ENCODE measurements at places on chromosomes 3 and 15.

- peak; percentile 40 for DNase-seq
Observed at GRCh38 chr15:66004618-66005262, 135.4 kb downstream of the RAB11A start.

DNA sequence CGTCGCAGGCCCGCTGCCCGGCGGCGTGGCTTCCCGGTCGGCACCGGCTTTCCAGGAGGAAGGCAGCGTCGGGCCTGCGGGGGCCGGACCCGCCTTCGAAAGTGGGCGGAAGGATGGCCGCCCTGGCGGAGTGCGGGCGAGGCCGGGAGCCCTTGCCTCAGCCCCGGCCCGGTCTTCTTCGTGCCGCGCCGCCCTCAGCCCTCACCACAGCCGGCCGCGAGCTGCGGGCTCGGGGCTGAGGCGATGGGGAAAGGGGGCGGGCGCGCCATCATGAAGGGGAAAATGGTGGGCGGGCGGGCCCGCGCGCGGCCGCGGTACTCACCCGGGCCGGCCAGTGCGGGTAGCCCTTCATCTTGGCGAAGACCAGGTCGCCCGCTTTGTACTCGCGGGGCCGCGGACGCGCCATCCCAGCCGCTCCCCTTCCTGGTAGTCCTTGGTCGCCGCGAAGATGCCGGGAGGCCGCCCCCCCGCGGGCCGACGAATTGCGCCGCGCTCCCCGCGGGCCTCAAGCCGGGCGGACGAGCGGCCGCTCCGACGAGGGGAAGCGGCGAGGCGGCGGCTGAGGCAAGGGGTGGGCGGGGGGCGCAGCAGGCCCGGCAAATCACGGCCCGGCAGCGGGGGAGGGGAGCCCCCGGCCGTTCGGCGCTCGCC, 489 bp downstream of the HDGFL3 start:
- DNase-seq = peak; percentile 40

DNA sequence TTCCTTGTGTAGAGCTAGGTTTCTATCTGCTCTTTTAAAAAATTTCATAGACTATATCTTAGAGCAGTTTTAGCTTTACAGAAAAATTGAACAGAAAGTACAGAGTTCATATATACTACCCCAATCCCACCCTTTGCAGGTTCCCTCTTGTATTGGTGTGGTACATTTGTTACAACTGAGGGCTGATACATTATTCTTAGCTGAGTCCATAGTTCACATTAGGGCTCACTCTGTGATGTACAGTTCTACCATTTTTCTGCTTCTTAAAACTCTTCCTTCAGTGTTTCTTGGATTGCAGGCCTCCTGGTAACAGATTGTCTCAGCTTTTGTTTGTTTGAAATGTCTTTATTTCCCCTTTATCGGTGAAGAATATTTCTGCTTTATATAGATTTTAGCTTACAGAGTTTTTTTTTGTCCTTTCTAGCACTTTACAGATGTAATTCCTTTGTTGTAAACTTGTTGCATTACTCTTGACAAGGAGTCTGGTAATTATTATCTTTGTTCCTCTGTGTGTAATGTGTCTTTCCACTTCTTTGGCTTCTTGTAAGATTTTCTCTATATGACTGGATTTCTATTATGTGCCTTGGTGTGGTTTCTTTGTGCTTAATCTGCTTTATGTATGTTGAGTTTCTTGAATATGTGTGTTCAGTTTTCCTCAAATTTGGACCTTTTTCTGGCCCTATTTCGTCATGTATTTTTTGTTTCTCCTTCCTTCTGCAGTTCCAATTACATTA, 25.3 kb downstream of the MEF2A start:
- no peak for DNase-seq

DNA sequence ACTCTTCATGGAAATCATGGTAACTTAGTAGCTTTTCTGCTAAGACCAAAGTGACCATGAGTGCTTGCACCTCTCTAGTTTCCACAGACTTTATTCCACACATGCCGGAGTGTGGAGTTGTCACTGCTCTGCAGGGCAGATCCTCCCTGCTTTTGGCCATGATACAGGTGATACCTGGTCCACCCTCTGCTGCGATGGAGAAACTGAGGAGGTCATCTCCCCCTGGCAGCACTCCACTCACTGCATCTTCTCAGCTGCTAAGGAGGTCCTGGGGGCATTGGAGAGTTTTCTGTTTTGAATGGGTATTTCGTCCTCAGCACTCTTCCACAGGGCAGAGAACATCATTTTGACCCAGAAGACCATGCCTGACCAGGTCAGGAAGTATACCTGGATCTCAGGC, 31.1 kb downstream of the RBM5 start:
- no peak for DNase-seq

GRCh38 chr15:96818861-96819260, 488.4 kb downstream of the NR2F2 start:
- no peak for DNase-seq

GRCh38 chr3:42608581-42608980, 8.1 kb downstream of the NKTR start:
- DNase-seq = no peak

DNA sequence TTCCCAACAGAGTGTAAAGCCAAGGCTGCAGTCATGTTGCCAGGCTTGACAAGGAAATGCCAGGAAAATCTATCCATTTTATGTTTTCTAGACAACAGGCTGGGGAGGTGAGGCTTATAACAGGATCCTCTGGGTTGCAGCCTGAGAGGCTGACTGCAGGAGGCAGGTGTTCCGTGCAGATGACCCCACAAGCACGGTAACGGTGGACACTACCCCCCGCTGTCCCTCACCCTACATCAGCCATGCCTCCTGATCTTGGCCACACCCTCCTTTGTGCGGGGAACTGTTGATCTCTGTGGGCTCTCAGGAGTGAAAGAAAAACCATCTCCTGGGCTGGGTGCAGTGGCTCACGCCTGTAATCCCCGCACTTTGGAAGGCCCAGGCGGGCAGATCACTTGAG, 68.0 kb upstream of the ADPGK start:
- DNase-seq = no peak

- DNase-seq = no peak
Observed at GRCh38 chr15:39244776-39245175, 336.1 kb upstream of the THBS1 start.

DNA sequence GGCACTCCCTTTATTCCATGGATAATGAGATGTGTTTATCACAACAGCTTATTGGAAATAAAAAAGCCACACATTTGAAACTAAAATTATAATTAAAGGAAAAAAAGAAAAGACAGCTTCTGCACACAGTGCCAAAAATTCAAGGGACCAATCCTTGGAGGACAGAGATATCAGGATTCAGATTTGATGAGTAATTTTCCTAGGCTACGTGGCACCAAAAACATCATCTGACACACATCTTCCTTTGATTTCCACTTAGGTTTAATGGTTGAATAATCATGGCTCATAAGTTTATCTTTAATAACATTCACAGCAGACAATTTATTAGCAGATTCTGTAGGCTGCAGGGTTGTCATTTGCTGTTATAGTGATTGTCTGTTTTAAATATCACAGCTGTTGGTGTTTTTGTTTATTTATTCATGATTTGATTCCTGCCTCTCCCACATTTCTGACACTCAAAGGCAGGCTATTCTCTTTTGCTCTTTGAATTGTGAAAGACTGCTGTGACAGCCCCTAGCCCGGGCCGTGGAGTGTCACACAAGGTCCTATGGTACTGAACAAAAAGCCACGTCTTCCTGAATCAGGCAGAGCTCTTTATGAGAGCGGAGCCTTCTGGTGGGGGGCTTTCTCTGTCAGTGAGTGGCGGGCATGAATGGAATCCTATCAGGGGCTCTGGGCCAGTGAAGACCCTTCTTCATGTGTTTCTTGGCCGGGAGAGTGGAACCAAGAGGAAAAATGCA, 708.5 kb downstream of the SQOR start:
- no peak for DNase-seq

DNA sequence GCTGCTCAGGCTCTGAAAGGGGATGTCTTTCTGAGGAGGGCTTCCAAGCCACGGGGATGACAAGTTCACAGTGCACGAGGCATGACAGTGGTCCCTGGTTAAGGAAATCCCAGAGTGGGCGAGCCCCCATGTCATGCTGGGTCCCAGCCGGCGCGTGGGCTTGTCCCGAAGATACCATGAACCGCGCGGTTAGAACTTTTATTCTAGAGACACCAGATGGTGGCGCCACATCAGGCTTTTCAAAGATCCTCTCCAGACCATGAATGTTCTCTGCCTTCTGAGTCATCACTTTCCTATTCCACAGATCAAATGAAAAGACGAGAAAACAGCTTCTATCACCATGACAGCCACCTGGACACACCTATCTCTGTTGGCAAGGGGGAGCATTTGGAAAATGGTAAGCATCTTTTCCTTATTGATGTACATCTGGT, 227.8 kb upstream of the LYSMD4 start:
- DNase-seq = no peak

- DNase-seq = no peak
Observed at GRCh38 chr3:29438580-29438979, 157.7 kb downstream of the RBMS3 start.

DNA sequence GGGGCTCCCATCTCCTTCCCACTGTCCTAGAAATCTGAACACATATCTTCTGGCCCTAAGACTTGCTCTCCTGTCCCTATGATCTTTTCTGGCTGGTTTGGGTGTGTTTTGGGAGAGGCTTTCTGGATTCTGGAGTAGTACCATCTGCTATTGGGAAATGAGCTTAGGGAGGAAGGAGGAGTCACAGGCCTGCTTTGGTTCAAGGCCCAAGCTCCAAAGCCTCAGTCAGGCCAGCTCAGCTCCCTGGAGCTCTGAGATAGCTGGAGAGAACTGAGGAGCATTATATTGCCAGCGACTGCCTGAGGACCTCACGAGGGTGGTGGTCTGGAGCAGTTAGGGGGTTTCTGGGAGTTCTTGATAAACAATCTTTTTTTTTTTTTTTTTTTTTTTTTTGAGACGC, 18.7 kb downstream of the RASGRF1 start:
- DNase-seq = no peak

- DNase-seq = no peak
Observed at GRCh38 chr3:108403198-108403597, 106.8 kb downstream of the HHLA2 start.

GRCh38 chr15:33101036-33101435, 93.5 kb downstream of the FMN1 start:
- no peak for DNase-seq

GRCh38 chr15:65580287-65580686, 30.6 kb downstream of the INTS14 start:
- no peak for DNase-seq

- DNase-seq = no peak
Observed at GRCh38 chr3:106261396-106261795, 392.6 kb upstream of the CBLB start.

- DNase-seq = no peak
Observed at GRCh38 chr3:143963946-143964345, 7.7 kb upstream of the DIPK2A start.

- DNase-seq = no peak
Observed at GRCh38 chr3:150933473-150933995, 28.3 kb upstream of the MINDY4B start.

- DNase-seq = no peak
Observed at GRCh38 chr15:25172691-25173090, 217.9 kb downstream of the SNRPN start.

DNA sequence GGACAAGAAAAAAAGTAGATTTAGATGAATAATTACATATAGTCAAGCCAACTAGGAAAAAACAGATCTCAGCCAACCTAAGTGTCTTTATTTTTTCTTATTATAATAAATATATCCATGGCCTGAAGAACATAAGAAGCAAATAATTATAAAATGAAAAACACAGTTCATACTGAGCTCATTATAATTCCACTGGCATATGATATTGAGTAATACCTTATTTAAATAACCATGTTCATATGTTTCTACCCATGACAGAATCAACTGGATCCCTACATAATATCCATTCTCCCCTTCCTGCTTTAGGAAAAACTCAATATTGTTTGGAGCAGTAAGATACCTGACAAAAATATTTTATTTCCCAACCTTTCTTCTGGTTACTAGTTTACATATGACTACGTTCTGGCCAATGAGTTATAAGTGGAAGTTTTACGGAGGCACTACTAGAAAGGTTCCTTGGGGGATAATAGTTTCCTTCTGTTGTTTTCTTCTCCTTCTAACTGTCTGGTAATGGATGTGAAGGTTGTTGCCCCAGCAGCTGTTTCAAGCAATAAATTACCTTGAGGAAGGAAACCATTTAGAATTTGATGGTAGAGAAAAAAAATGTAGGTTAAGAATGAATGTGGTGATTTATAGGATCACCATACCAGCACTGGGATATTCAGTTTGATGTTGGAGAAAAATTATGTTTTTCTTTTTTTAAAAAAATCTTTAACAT, 184.1 kb upstream of the MBNL1 start:
- DNase-seq = peak; percentile 51

GRCh38 chr3:43239755-43240154, 46.6 kb upstream of the SNRK start:
- DNase-seq = no peak

GRCh38 chr3:196927571-196928453, 14.5 kb downstream of the NCBP2 start:
- DNase-seq = no peak

DNA sequence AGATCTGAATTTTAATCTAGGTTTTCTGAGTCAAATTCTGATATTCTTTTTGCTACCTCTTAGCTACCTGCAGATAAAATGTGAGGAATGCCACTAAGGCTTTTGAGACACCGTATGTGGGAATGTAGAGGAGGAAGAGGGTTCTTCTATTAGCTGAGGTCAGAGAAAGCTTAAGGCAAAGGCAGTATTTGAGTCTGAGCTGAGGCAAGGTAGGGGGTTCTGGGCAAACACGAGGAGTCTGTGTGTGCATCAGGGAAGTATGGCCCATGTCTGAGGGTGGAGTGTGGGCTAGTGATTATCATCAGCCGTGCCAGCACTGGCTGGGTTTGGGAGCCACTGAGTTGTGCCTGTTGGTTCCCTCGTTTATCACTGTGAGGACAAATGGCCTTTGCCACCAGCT, 181.1 kb downstream of the SOX2 start:
- no peak for DNase-seq

GRCh38 chr15:63426552-63426951, 44.9 kb upstream of the CA12 start:
- no peak for DNase-seq

- DNase-seq = no peak
Observed at GRCh38 chr3:60839246-60839645, 412.0 kb downstream of the FHIT start.

GRCh38 chr15:55362641-55363040, 43.6 kb downstream of the PIGB start:
- DNase-seq = no peak

DNA sequence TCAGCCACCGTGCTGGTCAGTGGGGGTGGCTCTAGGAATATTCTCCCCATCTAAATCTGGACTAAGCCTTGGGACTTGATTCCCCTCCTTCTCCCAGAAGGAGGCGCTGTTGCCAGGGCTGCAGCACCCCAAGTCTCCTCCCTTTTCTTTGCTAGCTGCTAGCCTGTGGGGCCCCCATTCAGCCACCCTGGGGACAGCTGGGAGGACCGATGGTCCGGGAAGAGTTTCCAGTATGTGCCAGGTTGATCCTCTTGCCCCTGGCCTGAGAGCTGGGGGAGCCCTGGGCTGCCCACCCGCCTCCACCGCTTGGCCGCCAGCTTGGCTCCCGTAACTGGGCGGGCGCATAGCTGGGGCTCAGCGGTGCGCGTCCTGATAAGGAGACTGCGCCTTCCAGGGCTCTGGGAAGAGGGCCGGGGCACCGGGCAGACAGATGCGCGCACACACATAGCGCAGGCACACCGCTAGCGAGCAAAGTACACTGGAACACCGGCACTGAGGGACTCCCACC, 4.2 kb downstream of the SMAD6 start:
- peak; percentile 45 for DNase-seq

- DNase-seq = no peak
Observed at GRCh38 chr3:58346368-58346767, 13.7 kb downstream of the PXK start.
